ENCODE measurements at places on chromosomes 5 and 9. TPM values are rescaled to one million over a fixed set of nuclear protein-coding genes. Genes with fewer than 3 reads are reported as not detected.

GRCh38 chr5:86749841-86750240 is 132.1 kb downstream of the COX7C start:
- no peak for DNase-seq
- no peak overlapping the region for H3K27ac ChIP-seq
- no peaks in the 10 kb centered on the region for H3K27me3 ChIP-seq
- H3K4me3 ChIP-seq: no peak overlapping the region

DNA sequence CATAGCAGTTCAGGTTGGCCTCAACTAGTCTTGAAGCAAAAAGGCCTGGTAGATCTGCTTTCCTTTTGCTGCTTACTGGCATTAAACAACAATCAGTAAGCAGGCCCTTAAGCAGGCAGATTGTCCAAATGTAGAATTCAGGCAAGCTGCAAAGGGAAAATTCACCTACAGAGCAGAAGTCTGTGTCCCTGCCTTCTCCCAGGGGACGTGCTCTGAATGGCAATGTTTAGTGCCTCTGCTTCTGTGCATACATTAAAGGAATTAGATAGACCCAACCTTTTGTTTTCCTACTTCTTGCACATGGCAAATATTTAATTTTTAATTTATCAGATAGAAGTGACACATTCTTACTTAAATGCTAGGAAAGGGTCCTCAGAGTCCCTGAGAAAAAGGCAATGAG is 328.8 kb upstream of the PIK3R1 start:
- no peaks in the 10 kb centered on the region for H3K4me1 ChIP-seq
- H3K4me3 ChIP-seq: no peak overlapping the region
- no peaks in the 10 kb centered on the region for H3K27me3 ChIP-seq
- H3K27ac ChIP-seq: no peak overlapping the region
- H3K36me3 ChIP-seq: no peaks in the 10 kb centered on the region

- DNase-seq: no peak
- no peaks in the 10 kb centered on the region for H3K36me3 ChIP-seq
- no peaks in the 10 kb centered on the region for H3K4me1 ChIP-seq
- no peak overlapping the region for H3K27ac ChIP-seq
Observed at GRCh38 chr9:110764006-110764405, 95.4 kb downstream of the MUSK start.

The CNTFR gene
- total RNA-seq: 1.2 TPM
